ENCODE measurements at places on chromosomes 7 and 10.

DNA sequence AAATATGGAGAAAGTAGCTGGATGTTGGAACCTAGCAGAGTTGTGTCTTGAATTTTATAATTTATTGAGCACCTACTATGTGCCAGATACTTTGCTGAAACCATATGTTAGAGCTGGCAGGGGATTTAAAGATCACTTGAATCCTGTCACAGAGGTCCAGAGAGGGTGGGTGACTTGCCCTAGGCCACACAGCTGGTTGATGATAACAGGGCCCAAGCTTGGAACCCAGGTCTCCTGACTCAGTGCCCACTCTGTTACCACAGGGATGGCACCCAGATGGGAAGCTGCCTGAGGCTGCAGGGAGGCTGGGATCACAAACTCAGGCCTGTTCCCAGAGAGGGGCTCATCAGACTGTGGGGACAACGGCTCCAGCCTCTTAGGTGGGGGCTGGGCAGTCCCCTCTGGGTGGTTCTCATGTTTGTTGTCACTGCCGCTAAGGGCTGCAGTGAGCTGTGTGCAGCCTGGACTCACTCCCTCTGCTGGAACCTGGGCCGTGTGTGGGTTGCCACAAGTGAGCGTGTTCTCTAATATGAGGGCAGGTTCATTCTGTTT, 18.6 kb downstream of the GOLGA7B start:
- no peak for DNase-seq

- no peak for DNase-seq
Measured at GRCh38 chr7:2431260-2431867, 28.0 kb downstream of the CHST12 start.

DNA sequence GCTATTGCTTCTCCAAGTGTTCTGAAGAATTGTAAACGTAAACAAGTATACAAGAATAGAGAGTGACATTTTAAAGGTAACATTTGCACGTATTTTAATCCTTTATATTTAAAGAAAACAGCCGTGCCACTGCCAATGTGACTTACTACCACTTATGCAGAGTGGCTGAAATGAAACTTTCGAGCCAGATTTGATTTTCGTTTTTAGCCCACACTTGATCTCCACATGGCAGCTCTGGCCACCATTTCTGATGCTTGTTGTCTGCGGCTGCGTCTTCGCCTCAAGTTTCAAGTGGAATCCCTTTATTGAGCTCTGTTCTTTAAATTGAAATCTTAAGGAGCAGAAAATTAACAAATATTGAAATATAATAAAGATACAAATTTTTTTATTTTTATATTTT, 70.0 kb downstream of the ELAPOR2 start:
- no peak for DNase-seq

GRCh38 chr7:102830197-102830596, 81.4 kb downstream of the FAM185A start:
- DNase-seq = no peak

GRCh38 chr7:41054960-41055661, 647.8 kb downstream of the INHBA start:
- no peak for DNase-seq

GRCh38 chr10:13706604-13707003, 119.8 kb downstream of the PRPF18 start:
- DNase-seq = no peak

DNA sequence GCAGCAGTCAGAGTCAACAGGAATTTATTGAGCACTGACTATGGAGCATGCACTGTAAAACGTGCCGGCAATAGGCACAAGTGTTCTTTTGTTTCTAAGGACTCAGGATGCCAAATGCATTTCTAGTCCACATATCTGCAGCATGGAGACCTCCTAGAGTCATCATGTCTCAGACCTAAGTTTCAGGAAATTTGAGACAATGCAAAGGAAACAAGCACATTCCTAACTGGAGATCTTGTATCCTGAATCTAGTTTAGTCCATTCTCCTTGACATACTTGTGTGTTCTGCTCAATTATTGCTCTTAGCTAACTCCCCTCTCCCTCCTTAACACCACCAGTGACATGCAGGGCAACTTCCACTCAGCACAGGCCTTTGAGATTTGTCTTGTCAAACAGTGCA, 173.2 kb downstream of the ZNF438 start:
- no peak for DNase-seq

DNA sequence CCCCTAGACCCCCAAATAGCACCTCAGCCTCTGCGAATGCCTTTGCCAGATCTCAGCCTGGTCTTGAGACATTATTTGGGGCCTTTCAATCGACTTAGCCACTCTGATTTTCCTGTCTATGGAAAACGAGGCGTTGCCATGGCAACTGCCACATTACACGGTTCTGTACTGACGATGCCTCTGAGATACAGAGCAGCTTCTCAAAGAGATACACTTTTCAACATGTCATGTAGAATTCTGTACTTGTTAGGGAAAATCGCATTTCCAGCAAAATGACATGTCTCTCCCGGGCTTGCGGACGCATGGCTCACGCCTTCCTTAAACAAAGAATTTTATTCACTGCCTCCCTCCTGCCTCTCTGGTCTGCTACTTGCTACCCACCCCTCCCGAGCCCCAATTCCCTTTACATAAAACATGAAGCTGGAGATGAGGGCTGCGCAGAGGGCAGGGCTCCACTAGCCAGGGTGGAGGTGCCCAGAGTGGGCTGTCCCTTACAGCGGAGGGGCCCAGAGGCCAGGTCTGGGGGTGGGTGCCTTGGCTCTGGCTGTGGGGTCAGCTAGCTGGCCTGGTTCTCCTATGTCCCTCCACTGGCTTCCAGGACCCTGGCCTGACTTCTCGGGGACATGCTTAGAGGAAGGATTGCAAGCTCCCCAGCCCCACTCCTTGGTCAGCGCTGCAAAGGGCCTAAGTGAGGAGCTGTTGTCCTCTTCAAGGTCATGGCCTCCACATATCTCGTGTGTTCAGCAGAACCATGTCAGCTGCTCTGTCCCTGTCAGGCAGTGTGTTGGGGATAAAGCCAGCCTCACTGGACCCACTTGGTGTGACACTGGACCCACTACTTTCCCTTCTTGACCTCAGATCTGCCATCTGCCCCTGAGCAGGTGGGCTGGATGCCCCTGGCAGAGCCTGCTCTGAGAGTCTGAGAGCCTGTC, 342.5 kb downstream of the RPS24 start:
- no peak for DNase-seq

- DNase-seq = no peak
Measured at GRCh38 chr10:68359189-68359588, 26.5 kb upstream of the PBLD start.

GRCh38 chr7:131525820-131526219, 30.6 kb downstream of the PODXL start:
- DNase-seq = no peak

DNA sequence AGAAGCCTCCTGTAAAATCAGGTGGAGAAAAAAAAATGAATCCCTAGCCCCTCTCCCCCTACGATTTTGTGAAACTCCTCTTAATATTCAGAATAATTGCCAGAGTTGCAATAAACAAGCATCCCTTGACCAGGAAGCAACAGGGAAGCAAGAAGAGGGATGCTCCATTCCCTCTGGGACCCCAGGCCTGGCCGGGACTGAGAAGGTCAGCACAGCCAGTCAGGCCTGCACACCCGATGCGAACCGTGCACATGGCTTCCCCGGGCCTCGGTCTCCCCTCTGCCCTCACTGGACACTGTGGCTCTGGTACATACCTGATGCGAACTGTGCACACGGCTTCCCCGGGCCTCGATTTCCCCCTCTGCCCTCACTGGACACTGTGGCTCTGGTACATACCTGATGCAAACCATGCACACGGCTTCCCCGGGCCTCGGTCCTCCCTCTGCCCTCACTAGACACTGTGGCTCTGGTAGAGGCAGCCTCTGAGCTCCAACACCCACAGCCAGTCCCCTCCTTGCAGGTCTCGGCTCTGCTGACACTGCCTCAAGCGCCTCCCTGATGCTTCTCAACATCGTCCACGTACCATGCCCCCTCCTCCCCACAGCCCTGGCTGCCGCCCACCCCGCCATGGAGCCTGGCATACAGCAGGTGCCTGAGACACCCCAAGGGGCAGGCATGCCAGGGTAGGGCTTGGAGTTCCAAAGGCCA, 138.6 kb downstream of the DIP2C start:
- no peak for DNase-seq

DNA sequence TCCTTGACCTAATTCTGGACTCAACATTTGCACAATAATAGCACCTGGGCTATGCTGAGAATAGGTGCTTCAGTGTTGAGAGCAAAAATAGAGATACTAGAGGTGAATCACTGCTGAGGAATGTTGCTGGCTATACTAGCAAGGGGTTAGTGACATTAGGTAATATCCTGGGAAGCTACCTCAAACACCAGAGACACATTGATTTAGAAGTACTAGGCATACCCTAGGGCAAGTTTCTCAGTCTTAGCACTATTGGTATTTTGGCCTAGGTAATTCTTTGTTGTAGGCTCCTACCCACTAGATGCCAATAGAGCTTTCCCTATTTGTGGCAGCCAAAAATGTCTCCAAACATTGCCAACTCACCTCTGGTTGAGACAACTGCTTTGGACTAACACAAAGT, 484.0 kb upstream of the MBL2 start:
- DNase-seq = no peak

GRCh38 chr10:36236931-36237330, 594.8 kb upstream of the FZD8 start:
- no peak for DNase-seq

DNA sequence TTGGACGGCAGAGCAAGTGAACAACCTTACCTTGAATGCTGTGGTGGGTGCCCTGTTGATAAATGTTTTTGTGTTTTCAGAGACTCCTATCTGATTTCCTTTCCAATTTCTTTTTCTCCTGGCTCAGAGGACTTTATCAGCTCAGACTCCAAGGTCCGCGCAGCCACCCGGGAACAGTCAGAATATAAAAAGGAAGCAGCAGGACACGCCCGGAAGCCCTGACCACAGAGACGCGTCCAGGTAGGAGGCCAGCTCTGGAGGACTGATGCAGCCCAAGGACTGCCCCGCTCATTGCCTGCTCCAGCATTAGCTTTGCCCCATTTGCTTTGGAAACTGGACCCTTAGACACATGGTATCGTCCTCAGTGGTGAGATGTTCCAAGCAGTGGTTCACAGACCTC, 61.3 kb downstream of the TACC2 start:
- no peak for DNase-seq

DNA sequence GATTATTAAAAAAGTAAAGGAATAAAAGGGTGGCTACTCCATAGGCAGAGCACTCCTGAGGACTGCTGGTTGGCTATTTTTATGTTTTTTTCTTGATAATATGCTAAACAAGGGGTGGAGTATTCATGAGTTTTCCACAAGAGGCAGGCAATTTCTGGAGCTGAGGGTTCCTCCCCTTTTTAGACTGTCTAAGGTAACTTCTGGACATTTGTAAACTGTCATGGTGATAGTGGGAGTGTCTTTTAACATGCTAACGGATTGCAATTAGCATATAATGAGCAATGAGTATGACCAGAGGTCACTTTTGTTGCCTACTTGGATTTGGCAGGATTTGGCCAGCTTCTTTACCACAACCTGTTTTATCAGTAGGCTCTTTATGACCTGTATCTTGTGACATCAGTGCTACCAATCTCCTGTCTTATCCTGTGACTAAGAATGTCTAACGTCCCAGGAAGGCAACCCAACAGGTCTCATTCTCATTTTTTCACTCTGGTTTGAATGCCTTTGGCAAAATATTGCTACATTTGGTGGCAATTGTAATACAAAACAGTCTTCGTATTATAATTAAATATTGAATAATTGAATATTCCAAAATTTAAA, 587.8 kb upstream of the POM121L12 start:
- DNase-seq = no peak

DNA sequence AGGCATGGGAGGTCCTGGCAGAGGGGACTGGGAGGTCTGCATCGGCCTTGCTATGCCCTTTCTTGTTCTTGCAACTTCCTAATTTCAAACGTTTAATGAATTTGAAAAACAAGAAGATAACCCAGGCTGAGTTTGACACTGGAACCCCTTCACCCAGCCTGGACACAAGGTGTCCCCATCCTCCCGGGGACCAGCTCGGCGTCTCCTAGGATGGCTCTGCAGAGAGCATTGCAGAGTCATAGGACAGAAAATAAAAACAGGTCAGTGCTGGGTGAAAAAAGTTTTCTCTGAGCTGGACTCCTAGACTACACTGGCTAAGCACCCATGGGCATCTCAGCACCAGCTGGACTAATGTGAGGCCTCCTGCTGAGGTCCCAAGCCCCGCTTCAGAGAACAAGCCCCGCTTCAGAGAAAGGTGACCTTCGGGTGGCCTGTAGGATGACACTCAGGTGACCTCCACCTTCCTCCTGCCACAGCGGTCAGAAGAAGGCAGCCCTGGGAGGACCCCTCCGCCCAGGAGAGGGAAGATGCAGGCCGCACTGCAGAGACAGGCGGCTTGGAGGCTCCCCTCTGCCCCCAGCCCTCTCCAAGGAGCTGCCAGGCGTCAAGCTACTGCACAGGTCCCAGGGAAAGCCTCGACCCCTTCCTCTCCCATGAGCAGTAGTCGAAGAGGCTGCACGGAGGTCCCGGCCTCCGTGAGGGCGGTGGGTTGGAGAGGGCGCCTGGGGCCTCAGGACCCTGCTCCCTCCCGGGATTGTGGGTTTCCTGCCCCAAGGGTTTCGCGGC, 9.3 kb upstream of the UNCX start:
- DNase-seq = no peak

- no peak for DNase-seq
Measured at GRCh38 chr10:13953371-13953770, 366.6 kb downstream of the PRPF18 start.

GRCh38 chr10:136465-136762, 1.2 kb downstream of the ZMYND11 start:
- DNase-seq = no peak

DNA sequence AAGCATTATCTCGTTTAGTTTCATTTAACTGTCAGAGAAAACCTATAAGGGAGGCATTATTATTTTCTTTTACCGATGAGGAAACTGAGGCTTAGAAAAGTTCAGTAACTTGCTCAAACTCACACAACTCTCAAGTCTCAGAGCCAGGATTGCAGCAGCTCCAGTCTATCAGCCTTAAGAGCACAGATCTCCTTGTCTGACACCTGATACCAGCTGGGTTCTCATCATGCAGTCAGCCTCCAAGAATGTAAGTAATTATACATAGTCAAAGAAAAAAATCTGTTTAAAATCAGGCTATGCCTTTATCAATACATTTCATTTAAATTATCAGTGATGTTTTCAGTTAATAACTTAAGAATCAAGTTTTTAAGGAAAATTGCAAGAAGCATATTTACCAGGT, 236.6 kb upstream of the TCF7L2 start:
- no peak for DNase-seq

DNA sequence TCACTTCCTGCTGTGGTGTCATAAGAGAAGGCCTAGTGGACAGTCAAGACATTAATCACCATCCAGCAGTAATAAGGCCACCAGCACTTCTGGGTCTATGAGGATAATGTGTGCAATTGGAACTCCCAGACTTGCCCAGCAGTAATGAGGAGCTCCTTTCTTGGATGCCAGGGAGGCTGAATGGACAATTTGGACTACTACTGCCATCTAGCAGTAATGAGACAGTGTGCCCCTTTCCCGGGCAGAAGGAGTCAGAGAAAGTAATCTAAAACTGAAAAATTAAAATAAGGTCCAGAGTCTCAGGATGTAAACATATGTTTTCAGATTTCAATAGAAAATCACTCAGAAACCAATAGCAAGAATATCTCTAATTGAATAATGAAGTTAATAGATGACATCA, 400.4 kb downstream of the CDC14C start:
- DNase-seq = no peak
